ENCODE measurements at places on chromosomes 2 and 18. TPM values are rescaled to one million over a fixed set of nuclear protein-coding genes. Genes with fewer than 3 reads are reported as not detected.

DNAJC5G gene
- not detected for total RNA-seq

ARHGAP15 gene
- total RNA-seq: not detected

TMEM127 gene
- 10.7 TPM for total RNA-seq

TMEM169 gene
- 0.26 TPM for total RNA-seq

GREB1L gene
- total RNA-seq: not detected

LIPG gene
- 0.17 TPM for total RNA-seq

IGFBP5 gene
- total RNA-seq: 213 TPM

UGT1A4 gene
- total RNA-seq: not detected

ABCG8 gene
- total RNA-seq: not detected

SP140L gene
- 7.3 TPM for total RNA-seq

FBXO48 gene
- total RNA-seq: 0.32 TPM

TLX2 gene
- total RNA-seq: 1.4 TPM

ZNF2 gene
- 10.2 TPM for total RNA-seq

FRZB gene
- total RNA-seq: 0.17 TPM

PARD3B gene
- total RNA-seq: 17.0 TPM

IL1RN gene
- 0.16 TPM for total RNA-seq
